ENCODE measurements at places on chromosomes 4 and X.

DNA sequence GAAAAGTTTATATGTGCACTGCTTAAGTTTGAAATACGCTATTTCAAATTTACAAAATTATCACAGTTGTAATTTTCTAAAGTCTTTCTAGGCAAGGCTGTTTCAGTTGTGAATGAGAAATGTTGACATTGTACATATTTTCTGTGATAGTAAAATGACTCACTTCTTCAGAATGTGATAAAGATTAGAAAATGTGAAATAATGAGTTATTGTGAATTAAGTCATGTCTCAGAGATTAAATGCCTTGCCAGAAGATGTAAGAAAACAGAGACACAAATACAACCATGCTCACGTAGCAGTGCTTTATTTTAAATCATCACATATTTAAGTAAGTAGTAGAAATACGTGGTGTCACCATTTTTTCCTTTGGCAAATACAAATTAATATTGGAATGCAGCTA is 768 bp downstream of the CLCN4 start:
- no peak for DNase-seq

DNA sequence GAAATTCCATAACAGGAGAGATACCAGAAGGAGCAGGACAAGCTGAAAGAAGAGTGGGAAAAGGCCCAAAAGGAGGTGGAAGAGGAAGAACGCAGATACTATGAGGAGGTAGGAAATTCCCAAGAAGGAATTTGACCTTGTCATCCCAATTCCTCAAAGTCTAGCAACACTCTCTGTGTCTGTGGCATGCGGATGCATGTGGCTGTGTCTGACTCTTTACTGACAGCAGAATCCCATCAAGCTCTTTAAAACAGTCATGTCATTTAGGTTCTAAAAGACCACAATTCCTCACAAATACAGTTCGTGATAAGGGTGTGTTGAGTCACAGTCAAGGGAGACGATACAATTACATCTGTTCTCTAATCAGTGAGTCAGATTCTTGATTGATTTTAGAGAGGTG is 68.5 kb downstream of the PHOX2B start:
- no peak for DNase-seq

DNA sequence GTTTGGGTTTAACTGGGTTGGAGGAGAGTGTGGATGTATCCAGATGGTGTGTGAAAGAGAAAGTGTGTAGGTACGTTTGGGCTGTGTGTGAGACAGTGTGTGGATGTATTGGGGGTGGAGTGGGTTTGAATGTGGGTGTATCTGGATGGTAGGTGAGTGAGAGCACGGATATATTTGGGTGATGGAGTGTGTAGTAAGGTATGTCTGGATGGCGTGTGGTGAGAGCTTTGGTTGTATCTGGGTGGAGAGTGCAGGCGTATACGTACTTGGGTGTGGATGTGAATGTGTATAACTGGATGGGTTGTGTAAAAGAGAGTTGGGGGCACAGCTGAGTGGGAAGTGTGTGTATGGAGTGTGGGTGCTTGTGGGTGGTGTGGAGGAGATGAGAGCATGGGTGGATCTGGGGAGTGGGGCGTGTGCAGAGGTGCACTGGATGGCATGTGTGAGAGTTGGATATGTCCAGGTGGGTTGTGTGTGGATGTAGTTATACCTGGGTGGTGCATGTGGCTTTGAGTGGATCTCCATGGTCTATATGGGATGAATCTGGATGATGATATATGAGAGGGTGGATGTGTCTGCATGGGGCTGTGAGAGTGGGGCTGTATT is 6.8 kb downstream of the GPR173 start:
- no peak for DNase-seq

DNA sequence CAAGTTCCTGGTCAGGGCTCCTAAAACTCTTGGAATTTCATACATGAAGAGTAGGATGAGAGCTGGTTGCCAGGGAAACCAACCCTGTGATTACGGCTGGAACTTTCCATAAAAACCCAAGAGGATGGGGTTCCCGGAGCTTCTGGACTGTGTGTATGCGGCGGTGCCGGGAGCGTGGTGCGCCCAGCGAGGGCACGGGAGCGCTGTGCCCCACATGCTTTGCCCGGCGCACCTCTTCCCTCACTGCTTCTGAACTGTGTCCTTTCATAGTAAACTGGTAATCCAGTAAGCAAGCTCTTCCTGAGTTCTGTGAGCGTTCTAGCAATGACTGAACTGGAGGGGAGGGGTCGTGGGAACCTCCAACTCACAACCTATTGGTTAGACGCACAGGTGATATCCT is 152.6 kb downstream of the AFAP1 start:
- DNase-seq: no peak

DNA sequence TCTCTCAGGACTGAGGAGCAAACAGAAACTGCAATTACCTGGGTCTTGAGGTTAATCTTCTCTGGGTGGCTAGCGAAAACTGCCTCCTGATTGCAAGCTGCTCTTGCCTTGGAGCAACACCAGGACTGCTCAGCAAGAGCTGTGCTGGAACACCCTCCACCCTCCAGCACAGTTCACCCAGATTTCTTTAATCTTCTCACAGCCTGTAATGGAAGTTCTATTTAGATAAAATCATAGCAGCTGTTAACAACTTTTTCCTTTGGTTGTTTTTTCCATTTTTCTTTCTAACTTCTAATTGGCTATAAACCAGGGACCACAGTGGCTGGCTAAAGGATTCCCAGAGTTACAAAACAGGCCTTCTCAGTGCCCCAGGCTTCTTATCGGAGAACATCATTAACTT is 36.3 kb downstream of the OPHN1 start:
- DNase-seq: no peak

- no peak for DNase-seq
Measured at GRCh38 chr4:182906786-182907185, 10.4 kb downstream of the DCTD start.

DNA sequence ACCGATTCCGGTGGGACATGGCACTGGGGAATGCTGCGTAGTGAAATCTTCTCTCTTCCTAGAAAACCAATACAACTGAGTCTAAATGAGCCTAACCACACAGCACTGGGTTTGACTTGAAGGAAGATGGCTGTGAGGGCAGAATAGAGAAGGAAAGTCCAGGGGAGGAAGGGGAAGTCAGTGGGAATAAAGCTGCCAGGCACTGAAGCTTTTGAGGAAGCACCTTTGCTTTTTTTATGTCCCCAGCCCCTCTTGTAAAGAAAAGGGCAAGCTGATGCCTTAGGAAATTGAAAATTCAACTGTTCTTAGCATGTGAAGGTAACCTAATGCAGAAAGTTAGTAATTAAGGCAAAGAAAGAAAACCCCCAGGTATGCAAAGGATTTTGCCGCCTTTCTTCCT is 20.6 kb downstream of the MED28 start:
- DNase-seq: no peak

- DNase-seq: no peak
Measured at GRCh38 chr4:30727409-30727808, 7.2 kb downstream of the PCDH7 start.

- no peak for DNase-seq
Measured at GRCh38 chr4:97720869-97721432, 422.3 kb downstream of the STPG2 start.
